Caco-2 (cell line): ENCODE measurements at places on chromosomes 7 and 10. TPM values are rescaled to one million over a fixed set of nuclear protein-coding genes. Genes with fewer than 3 reads are reported as not detected.

The LIPF gene
- not detected in 2 replicates for total RNA-seq

DNA sequence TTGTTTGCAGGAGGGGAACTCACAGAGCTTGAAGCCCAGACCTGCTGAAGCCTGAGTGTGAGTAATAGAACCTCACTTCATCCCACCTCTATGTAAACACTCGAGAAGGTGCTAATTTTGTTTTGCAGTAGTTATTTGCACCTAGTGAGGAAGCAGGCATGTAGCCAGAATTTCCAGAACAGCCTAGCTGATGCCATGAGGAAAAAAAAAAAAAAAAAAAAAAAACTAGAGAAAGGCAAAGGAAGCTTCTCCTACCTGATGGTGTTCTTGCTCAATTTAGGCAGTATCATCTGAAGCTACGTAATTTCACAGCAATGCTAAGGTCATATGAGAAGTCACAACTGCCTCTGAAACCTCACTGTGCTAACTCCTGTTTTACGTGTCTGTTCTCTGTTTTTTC, 13.6 kb upstream of the GPR37 start:
- no peak for DNase-seq

- no peak for DNase-seq
Measured at GRCh38 chr10:11115337-11115736, 97.7 kb downstream of the CELF2 start.

DNA sequence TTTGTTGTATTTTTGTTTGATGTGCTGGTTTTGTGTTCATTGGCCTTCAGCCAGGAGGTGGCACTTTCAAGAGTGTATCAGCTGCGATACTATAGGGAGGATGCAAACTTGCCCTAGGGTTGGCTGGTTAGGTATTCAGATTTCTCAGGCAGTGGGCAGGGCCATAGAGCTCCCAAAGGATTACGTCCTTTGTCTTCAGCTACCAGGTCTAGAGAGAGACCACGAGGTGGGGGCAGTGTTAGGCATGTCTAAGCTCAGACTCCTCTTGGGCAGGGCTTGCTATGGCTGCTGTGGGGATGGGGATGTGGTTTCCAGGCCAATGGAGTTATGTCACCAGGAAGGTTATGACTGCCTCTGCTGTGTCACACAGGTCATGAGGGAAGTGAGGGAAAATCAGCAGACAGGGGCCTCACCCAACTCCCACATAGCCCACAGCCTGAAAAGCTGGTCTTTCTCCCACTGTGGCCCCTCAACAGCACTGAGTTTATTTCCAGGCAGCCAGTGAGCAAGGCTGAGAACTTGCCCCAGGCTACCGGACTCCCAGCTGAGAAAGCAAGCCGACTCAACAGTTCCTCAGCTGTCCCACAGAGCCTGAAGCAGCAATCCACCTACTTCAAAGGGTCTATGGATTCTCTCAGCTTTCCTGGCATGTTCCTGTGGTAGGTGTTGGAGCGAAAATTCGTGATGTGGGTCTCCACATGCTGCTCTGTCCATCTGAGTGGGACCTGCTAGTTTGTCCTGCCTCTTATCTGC, 227.4 kb upstream of the COBL start:
- no peak for DNase-seq

DNA sequence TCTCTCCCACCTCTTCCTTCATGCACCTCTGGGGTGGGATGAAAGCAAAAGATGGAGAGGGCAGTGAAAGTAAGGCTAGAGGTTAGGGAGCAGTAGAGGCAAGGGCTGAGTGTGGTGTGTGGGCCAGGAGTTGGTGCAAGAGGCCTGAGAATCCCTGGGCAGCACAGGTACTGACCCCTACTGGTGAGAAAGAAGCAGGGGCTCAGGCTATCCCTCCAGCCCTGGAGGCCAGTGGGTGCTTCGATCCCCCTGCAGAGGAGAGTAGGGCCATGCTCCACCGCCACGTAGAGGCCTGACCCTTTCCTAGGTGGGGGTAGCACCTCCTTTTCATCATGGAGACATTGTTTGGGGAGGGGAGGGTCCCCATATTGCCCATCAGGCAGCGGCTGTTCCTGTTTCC, 9.8 kb downstream of the CDHR1 start:
- no peak for DNase-seq

DNA sequence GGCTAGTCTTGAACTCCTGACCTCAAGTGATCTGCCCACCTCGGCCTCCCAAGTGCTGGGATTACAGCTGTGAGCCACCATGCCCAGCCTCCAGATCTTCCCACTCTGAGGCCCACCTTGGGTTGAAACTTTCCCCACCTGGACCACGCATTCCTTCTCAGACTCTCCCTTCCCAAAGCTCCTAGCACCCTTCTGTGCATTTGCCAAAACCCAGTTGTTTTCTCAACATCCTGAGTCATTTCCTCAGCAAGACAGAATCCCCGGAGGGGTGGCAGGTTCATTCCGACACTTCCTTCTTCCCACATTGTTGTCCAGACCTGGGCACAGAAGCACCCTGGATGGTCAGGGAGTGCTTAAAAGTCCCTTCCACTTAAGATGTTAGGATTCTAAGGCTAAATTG, 28.9 kb downstream of the BAG3 start:
- no peak for DNase-seq

The HMX2 gene
- total RNA-seq = 1.4 and 1.7 TPM in 2 replicates

The ZNF365 gene
- total RNA-seq = not detected in 2 replicates

The NOS3 gene
- total RNA-seq = 1.1 TPM in 1 of 2 replicates, not detected in the other

GRCh38 chr10:74039561-74040145, 41.7 kb downstream of the VCL start:
- DNase-seq = no peak

The ALOX5 gene
- not detected in 2 replicates for total RNA-seq

The AKR1C4 gene
- total RNA-seq = 0.25 and 0.28 TPM in 2 replicates

- DNase-seq = no peak
Measured at GRCh38 chr10:5023177-5023805, 19.6 kb upstream of the AKR1C2 start.

The PNLIPRP1 gene
- total RNA-seq = not detected in 2 replicates

The FEZF1 gene
- total RNA-seq = not detected in 2 replicates

- DNase-seq = no peak
Measured at GRCh38 chr10:8224591-8224990, 170.1 kb downstream of the GATA3 start.

The GJD4 gene
- total RNA-seq = 0.18 TPM in 1 of 2 replicates, not detected in the other

DNA sequence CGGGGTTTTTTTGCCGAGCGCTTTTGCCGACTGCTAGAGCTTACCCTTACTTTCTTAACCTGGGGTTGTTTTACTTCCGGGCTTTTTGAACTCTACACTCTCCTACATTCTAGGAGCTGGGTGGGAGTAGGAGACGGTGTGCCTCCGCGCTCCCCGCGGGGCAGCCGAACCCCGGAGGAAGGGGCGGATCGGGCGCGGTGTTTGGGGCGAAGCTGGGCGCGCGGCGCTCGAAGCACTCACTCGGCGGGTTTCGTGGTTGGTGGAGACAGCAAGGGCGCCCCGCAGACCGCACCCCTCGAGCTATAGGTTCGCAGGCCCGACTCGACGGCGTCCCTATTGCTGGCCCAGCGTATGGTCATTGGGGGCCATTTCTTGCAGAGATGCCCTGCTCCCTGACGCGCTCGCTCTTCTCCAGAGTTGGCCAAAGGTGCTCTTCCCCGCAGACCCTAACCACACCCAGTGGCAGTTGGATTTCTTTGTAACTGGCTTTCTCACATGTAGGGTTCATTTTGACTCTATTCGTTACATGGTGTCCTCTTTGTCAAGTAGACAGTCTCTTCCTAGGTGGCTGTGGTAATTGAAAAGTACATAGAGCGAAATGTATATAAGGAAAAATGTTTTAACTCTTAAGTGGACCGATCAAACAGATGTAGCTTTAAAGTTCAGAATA, 364 bp downstream of the ZNF518A start:
- DNase-seq = peak; percentile 91
